ENCODE measurements at places on chromosomes 13 and 19.

- DNase-seq, result no peak
Measured at GRCh38 chr19:37303591-37304171, 67.2 kb upstream of the ZNF527 start.

DNA sequence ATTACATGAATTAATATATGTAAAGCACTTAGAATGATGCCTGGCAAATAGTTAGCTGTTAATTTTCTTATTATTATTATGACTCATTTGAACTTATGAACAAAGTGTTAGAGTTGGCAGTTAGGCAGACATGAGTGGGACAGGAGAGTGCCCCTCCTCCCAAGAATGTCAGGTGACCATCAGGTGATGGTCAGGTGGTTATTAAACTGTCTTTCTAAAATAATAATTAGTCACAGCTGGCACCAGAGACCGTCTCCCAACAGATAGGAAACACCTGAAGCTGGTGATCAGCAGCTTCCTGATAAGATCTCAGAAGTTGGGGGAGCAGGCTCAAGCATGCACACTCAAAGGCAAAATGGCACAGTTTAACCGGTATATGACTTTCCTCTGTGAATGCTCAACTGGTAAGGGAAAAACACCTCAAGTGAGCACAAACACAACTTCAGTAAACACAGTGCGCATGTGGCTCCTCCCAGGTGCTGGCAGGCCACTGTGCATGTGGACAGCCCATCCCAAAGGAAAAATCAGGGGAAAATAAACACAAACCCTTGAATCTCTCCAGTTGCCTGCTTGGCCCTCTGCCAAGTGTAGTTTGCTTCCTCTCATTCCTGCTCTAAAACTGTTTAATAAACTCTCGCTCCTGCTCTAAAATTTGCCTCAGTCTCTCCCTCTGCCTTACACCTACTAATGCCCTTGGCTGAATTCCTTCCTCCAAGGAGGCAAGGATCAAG, 54.0 kb downstream of the FLT1 start:
- no peak for DNase-seq

GRCh38 chr13:107339209-107339608, 771.3 kb upstream of the ARGLU1 start:
- DNase-seq, result no peak

DNA sequence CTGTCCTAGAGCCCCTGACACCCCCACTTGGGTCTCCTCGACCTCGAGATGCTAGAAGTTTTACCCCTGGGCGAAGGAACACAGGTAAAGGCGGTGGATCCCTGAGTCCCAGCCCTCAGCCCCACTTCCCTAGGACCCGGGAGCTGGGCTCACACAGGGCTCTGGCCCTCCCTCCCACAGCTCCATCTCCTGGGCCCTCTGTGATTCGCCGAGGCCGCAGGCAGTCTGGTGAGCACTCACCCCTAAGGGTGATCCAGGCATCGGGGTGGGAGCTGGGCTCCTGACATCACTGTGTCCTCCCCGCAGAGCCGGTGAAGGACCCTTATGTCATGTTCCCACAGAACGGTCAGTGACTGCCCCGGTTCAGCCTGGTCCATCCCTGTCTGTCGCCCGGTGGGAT, 8.3 kb downstream of the PLEKHG2 start:
- DNase-seq, result no peak

DNA sequence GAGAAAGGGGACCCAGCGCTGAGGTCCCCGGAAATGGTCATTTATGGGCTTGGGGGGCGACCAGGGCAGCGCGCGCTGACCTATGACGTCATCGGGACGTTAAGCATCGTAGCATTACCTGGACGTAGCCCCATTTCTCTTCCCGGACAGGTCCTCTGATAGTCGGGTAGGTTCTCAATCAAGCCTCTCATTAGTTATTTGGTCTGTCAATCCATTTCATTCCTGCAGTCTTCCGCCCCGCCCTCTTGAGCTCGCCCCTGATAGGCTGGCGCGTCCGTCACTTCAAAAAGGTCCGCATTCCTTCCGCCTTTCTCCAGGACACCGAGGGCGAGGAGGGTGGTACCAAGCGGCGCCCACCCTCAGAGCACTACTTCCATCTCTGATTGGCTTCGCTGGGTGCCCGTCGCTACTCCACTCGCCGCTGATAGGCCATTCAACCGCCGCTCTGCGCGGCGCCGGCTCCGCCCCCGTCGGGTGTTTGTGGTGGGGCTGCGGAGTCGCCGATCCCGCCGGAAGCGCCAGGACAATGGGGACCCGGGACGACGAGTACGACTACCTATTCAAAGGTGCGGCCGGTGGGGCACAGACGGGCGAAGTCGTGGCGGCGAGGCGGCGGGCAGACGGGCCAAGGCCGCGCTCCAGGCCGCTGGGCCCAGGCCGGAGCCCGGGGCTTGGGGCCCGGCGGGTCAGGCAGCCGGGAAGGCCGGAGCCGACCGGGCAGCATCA, at the start of gene RAB11B:
Gene RAB11B (plus strand): TSS at position 470 of the 726 bp plus-strand sequence. CDS start 57 bp downstream, at position 527.
- DNase-seq, result peak; percentile 98

DNA sequence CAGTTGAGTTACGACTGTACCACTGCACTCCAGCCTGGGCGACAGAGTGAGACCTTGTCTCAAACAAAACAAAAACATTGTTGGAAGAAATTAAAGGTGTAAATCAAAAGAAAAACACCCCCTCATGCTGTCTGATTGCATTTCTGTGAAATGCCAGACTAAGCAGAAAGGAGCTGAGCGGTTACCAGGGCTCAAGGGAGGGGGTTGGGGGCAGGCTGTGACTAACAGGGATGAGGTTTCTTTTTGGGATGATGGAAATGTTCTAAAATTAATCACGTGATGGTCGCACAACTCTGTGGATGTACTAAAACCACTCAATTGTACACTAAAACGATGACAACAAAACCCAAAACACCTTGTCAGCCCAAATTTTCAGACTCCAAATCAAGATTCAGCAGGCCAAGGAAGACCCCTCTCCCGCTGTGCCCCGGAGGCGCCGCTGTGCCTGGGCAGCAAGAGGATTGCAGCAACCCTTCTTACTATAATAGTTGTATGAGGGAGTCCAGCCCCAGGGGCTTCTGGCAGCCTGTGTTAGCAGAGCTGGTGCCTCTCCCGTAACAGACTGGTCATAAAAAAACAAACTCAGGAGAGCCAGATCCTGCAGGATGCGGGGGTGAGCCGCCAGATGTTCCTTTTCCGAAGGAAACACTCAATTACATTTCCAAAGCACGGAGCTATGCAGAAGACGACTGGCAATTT, 20.9 kb downstream of the CAPS start:
- no peak for DNase-seq

- DNase-seq, result no peak
Measured at GRCh38 chr13:64680739-64681138, 2549.4 kb downstream of the PCDH9 start.

DNA sequence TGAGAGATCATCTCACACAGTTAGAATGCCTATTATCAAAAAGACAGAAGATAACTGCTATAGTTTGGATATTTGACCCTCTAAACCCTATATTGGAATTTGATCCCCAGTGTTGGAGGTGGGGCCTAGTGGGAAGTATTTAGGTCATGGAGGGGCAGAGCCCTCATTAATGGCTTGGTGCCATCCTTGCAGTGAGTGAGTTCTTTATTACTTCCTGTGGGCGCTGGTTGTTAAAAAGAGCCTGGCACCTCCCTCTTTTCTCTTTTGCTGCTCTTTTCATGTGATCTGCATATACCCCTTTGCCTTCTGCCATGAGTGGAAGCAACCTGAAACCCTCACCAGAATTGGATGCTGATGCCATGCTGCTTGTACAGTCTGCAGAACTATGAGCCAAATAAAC, 66.8 kb downstream of the TDRD3 start:
- no peak for DNase-seq

DNA sequence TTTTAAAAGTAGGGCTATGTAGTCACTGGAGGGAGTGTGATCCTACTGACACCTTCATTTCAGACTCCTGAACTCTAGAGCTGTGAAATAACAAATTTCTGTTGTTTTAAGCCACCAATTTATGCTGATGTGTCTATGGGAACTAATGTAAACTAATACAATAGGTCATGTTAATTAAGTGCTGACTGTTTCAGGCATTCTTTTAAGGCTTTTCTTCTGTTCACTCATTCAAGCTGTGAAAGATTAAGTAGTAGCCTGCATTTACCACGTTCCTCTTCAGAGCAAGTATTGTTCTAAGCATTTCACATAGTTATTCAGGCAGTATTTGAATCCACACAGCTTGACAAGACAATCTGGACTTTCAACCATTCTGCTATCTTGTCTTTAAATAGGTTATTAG, 1135.0 kb downstream of the SLITRK1 start:
- DNase-seq, result no peak

- DNase-seq, result no peak
Measured at GRCh38 chr13:25709088-25709487, 337.3 kb downstream of the ATP8A2 start.

DNA sequence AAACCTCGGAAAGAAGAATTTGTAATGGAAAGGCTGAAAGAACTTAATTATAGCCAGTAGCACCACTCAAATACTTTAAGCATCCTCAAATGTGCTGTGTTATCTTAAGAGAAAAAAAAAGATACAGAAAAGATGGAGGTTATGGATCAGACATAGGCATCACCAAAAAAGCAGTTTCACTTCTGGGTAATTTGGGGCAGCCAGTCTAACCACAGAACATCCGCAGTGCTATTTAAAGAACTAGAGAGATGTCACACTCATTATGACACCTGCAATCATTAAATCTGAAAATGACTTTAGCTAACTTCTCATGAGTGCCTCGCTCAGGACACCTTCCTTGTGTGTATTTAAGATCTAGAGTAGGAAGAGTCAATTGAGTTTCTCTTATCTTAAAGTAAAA, 211.8 kb downstream of the RBM26 start:
- DNase-seq, result no peak

DNA sequence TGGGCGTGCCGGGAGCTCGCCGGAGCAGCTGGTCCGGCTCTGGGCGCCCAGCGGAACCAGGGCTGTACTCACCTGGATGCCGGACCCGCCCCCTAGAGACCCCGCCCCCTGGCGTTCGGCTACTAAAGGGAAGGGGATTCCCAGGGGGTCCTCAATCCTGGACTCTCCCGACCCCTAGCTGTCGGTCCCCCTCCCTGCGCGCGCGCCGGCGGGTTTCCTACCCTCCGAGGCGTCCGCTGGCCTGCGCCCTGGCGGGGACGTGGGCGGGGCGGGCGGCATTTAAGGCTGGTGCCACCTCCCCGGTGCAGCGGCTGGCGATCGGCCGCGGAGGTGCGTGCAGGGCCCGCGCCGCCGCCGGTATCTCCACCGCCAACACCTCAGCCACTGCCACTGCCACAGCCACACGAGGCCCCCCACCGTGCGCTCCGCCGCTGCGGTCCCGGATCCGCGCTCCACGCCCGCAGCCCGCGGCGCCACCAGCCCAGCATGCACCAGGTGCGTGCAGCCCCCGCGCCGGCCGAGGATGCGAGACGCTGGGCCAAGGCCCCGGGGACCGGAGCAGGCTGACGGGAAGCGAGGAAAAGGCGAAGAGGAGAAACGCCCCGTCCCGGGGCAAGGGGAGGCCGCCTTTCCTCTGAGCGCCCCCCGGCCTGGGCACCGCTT, at the start of gene ATP12A:
Gene ATP12A (plus strand): TSS at position 151 of the 663 bp plus-strand sequence. CDS start 336 bp downstream, at position 487.
- no peak for DNase-seq

DNA sequence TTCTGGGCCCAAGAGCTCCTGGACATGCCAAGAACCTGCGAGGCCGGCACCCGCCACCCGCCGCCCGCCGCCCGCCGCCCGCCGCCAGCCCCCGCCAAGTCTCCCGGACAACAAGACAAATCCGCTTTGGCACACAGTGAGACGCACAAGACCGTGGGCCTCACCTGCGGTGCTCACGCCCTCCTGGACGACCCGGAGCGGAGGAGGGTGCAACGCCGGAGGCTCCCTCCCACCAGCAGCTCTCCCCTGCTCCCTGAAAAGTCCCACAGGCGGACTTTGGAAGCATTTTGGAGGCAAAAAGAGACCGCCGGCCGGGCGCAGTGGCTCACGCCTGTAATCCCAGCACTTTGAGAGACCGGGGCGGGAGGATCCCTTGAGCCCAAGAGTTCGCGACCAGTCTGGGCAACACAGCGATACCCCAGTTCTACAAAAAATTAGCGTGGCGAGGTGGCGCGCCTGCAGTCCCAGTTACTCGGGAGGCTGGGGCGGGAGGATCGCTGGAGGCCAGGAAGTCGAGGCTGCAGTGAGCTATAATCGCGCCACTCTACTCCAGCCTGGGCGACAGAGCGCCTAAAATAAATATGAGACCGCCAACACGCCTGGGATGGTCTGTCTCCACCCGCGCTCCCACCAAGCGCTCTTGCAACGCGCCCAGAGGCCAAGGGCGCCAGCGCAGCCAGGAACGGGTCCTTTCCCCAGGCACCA, 783 bp downstream of the RHPN2 start:
- no peak for DNase-seq

- DNase-seq, result peak; percentile 47
Measured at GRCh38 chr19:36604656-36605100, 435 bp upstream of the ZNF382 start.

DNA sequence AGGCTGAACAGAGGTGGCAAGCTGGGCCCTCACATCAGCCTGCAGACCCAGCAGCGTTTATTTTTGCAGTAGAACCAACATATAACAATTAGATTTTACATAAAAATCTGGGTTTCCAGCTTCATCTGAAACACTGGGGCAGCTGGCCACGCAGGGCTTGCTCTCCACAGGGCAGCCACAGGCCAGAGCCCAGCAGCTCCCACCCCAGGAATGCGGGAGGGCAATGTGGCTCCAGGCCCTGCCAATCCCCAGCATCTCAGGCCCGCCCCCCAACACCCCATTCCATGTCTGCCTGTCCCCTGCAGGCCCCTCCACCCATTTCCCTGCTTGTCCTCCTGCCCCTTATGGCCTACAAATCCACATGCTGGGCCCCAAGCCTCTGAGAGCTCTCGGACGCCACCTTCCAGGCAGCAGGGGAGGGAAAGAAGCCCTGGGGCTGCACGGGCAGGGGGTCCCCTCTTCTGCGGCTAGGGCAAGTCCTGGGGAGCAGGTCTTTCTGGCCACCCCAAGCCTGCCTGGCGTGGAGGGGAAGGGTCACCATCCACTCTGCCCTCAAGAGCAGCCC, 15.0 kb upstream of the VSTM2B start:
- no peak for DNase-seq

GRCh38 chr13:29441306-29441705, 154.2 kb downstream of the SLC7A1 start:
- no peak for DNase-seq

GRCh38 chr19:14182476-14182875, 23.5 kb downstream of the ADGRL1 start:
- DNase-seq, result no peak

DNA sequence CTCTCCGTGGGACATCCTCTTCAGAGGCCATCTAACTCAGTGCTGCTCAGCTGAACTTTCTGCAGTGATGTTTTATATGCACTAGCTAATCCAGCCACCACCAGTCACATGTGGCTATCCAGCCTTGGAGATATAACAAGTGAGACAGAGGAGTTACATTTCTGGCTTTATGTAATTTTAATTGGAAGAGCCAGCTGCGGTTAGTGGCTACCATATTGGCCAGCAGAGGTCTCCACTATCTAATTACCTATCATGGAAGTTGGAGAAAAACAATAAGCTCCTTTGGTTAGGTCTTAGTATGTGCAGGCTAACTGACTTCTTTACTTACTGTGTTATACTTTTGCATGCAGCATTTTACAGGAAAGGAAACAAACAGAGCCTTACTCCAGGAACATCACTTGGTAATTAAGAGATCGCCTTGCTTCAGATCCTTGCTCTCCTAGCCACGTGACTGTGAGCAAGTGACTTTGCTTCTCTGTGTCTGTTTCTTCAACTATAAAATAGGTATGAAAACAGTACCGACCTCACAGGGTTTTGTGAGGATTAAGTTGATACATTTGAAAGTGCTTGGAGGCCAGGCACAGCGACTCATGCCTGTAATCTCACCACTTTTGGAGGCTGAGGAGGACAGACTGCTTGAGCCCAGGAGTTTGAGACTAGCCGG, 1.6 kb upstream of the KLK10 start:
- no peak for DNase-seq

- no peak for DNase-seq
Measured at GRCh38 chr13:28730762-28731161, 12.0 kb upstream of the SLC46A3 start.

- DNase-seq, result no peak
Measured at GRCh38 chr13:114004420-114005205, 30.7 kb upstream of the C13orf46 start.
